ENCODE measurements at places on chromosomes 6 and 20.

DNA sequence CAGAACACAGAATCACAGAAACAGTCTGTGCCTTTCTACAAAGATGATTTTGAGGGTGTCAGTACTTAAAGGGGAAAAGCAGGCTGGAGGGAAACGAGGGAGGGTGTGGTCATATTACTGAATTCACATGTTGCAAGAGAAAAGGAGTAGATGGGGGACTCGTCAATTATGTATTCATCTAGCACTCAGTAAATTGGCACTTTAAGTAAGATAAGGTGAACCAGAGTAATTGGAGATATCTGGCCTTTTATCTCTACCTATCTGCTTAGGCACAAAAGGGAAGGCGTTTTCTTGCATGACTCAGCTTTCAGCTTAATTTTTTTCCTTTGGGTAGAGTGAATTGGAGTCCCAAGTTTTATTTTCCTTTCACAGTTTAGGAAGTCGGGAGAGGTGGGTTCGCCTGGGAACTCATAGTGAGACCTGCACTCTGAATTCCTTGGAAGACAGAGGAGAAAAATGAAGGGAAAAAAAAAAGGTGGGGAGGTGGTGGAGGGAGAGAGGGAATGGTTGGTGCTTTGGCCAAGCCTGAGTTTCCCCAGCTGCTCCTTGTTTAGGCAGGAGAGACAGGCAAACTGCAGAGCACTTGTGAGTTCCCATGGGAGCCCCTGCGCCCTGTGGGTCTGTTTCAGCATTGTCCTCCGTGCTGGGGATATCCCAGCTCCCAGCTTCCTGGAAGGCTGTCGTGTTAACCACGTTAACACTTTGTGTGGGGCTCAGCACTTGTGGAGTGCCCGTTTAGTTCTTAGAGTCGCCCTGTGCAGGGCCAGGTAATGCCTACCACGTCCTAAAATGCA, 19.7 kb upstream of the GTSF1L start:
- no peak for DNase-seq

DNA sequence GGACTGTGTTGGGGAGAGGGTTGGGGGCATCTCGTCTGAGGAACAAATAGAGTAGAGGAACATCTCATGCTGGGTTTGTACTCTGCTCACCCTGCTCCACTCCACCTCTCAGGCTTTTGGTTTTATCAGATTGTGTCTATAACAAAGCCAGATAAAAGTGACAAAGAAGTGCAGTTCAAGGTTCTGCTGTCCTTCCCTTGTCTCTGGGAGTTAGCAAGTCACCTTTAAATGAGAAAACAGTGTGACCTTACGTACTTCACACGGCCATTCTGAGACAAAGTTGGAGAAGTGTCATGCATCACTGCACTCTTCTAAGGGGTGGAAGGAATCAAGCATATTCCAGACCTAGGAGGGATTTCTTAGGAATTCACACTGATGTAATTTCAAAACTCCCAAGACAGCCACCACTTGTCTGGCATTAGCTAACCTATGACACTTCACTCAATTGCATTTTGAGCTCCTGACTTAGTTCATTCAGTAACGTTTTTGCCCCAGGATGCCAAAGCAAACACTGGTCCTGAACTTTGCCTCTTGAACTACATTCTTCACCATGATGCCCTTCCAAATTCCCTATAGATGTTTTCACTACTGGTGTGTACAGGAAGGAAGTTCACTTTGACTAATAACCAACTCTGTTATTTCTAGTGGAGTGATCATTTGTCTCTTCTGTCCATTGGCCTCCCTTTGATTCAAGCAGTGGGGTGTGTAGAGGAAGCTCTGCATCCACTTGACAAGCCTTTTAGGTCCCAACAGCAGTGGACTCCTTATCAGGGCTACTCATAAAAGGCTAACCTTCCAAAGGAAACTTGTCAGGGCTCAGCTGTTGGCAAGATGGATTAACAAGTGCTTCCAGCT, 647.6 kb upstream of the FLRT3 start:
- DNase-seq: no peak

DNA sequence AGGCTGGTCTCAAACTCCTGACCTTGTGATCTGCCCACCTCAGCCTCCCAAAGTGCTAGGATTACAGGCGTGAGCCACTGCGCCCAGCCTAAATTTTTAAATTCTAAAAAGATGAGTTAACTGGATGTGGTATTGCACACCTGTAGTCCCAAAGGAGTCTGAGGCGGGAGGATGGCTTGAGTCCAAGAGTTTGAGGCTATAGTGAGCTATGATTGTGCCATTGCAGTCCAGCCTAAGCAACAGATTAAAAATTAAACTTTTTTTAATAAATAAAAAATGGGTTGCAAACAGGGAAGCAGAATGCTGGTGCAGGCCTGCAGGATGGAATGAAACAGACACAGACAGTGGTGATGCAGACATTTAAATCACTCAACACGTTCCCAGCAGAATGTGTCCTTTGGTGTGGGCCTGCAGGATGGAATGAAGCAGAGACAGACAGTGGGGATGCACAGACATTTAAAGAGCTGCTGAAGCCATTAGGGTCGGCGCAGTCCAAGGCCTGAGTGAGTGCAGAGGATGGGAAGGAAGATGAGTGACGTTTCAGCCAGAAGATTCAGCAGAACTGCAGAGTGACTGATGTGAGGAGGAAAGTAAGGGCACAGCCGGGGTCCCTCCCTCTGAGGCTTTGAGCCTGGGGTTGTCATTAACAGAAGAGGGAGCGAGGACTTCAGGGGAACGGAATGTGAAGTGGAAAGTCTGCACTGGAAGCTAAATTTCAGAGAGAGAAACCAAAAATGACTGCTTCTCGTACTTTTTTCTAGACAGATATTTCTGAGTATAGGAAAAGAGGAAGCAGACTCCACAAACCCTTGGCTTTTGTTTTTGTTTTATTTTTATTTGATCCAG, 117.5 kb downstream of the RIN2 start:
- no peak for DNase-seq

DNA sequence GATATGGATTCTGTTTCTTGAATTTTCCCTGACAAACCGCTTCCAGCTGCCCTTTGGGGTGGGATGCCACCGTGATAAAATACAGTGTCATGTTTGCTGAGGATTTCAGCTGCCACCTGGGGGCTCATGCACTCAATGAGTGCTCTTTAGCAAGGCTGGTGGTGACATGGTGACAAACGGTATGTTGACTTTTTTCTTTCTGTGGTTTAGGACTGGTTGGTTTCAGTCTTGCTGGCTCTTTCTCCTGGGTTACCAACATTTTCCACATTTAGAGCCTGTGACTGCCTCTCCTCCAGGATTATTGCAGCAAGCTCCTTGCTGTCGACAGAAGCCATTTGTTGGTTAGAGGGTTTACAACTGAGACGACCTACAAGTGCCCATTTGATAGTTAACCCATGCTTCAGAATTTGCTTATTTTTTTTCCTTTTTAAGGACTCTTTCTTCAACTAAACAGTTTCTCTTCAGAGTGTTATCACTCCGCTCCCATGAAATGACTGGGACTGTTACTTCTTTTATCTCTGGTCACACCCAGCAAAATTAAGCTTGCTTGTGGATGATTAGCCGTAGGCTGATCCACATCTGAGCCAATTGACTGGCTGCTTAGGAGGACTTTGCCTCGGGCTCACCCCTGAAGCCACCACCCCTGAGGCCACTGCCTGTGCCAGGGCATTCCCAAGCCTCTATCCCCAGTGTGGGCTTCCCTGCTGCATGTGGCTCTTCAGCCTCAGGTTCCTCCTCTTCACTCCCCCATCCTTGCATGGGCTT, 48.4 kb upstream of the CDYL start:
- peak; percentile 89 for DNase-seq

DNA sequence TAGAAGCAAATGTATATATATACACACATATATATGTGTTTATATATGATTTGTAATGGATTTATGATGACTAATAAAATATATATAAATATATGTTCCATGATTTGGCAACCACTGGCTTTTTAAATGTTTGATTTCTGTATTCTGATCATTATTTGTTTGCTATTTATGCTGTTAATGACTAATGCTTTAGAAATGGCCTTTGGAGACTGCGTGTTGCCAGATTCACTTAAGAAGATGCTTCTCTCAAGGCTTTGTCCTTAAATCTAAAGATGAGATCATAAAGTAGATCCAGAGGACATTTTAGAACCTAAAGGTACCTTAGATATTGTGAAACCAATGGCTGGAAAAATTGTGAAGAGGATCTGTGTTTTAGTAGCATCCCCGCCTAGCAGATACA, 116.0 kb upstream of the SUPT3H start:
- DNase-seq: no peak

- no peak for DNase-seq
Measured at GRCh38 chr20:62123450-62124118, 1.3 kb downstream of the LSM14B start.

DNA sequence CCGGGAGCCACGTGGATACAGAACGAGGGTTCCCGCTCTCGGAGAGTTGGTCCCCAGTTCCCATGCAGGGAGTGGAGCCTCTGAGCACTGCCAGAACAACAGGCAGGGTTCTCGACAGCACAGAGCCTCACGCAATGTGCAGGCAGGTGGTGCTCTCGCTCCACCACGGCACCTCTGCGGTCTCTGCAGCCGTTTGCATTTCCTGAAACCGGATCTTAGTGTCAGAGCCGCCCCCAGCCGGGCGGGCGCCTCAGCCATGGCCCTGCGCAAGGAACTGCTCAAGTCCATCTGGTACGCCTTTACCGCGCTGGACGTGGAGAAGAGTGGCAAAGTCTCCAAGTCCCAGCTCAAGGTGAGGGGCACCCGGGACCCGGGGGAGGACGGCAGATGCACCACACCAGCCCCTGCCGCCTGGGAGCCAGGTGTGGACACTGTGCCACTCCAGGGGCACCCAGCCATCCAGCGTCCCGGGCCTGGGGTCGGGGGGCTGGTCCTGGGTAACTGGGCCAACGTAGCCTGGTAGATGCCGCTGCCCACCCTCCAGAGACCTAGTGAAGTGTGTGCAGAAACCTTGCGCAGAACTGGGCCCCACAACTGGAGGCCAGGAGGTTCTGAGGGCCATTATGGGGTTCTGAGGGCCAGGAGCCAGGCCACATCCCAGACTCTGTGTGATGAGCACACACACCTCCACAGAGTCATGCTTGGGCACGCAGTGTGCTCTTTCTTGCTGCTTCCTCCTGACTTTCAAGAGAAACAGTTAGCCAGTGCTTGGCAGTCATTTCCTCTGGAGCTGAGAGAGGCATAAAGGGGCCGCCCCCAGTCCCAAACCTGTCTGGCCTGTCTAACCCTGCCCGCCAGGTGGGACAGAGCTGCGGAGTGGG, at the start of gene DEF6:
Gene DEF6 (plus strand): TSS at position 218 of the 881 bp plus-strand sequence. CDS start 39 bp downstream, at position 257.
- no peak for DNase-seq

GRCh38 chr20:54063992-54064676, 6.3 kb downstream of the BCAS1 start:
- DNase-seq: peak; percentile 12

DNA sequence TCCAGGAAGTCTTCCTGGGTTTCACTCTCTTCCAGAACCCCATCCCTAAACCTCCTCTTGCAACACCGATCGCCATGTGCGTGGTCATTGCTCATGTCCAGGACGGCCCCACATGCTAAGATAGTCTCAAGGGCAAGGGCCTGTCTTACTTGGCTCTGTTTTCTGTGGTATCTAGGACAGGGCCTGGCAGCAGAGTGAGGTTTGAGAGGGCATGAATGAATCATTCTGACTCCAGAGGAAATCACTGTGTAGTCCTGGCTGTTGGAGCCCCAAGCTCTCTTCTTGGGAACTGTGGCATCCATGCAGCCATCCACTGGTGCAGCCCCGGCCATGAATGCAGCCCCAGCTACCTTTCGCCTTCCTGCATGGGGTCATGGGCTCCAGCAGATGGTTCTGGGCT, 12.4 kb downstream of the SIRPA start:
- no peak for DNase-seq

DNA sequence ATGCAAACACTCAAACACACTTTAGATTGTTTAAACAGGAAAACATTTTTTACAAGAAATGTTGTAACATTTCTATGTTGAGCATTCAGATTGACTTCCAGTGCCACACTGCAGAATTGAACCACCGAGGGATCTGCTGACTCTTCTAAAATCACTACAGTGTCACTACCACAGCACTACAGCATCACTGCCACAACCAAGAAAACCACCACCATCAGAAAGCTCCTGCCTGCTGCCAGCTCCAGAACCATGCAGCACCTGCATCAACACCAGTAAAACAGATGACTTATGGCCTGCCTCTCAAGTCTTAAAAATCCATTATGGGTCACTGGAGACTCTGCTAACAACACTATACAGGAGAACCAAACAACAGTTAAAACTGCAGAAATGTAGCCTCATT, 25.4 kb upstream of the BTN3A2 start:
- no peak for DNase-seq

DNA sequence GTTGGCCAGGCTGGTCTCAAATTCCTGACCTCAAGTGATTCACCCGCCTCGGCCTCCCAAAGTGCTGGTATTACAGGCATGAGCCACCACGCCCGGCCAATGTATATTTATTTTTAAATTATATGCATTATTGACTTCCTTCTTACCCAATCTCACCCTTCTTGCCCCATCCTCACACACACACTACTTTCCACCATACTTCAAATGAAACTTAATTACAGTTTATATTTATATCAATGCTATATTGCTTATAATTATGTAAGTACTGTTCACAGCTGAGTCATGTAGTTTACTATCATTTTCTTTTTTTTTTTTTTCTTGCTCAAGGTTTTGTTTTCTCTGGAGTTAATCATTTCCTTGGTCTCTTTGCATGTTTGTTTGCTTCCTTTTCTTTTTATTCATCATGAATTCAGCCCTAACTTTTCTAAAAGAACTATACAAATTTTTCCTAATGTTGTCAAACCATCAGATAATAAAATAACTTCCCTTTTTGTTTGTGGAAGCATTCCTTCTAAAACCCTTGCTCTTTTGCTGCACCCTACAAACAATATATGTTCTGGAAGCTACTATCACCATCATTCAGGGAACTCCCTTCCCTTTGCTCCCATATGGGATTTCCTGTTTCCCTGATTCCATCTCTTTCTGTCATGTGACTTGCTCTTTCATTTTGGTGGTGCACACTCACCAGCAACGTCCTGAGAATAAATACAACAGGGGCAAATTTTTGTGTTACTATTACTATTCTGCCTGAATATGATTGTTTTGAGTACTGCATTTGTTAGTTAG, 201.7 kb upstream of the SASH1 start:
- DNase-seq: no peak

GRCh38 chr6:112030961-112031660, 22.8 kb upstream of the CCN6 start:
- DNase-seq: no peak
